ENCODE measurements at places on chromosomes 5 and 9. TPM values are rescaled to one million over a fixed set of nuclear protein-coding genes. Genes with fewer than 3 reads are reported as not detected.

DNA sequence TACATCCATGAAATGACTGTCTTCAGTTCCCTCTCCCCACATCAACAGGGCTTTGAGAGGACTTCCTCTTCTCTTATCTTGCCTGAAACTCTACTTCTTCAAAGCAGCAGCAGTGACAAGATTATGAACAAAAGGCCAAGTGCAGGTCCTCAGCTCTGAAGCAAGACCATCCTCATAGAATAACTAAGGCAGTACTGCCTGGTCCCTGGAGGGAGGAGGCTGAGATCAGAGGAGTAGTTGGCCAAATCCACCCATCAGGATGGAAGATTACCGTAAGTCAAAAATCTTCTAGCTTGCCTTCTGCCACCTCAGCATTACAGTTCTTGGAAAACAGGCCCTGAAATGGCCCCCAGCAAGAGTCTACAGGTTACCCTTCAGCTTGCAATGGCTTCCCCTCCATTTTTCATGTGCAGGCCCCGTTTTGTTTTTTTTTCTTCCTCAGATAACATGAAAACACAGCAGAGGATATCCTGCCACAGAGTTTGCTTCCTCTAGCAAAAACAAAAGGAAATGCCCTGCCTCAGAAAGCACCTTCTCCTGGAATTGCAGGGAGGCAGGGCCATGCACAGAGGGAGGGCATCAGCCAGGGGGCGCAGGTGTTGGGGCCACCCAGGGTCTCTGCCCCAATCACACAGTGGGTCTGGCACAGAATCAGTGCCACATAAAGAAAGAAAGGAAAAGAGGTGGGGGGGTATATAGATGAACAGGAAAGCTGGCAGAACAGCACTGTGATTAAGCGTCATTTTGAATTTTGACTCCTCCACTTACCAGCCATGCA is 40.0 kb downstream of the KLHL3 start:
- no peak overlapping the region for H3K4me3 ChIP-seq
- H3K36me3 ChIP-seq: no peaks in the 10 kb centered on the region
- peak overlapping the region; percentile 39 for H3K27ac ChIP-seq
- H3K4me1 ChIP-seq: no peaks in the 10 kb centered on the region

The ZMYND19 gene
- 26.4 TPM for total RNA-seq

DNA sequence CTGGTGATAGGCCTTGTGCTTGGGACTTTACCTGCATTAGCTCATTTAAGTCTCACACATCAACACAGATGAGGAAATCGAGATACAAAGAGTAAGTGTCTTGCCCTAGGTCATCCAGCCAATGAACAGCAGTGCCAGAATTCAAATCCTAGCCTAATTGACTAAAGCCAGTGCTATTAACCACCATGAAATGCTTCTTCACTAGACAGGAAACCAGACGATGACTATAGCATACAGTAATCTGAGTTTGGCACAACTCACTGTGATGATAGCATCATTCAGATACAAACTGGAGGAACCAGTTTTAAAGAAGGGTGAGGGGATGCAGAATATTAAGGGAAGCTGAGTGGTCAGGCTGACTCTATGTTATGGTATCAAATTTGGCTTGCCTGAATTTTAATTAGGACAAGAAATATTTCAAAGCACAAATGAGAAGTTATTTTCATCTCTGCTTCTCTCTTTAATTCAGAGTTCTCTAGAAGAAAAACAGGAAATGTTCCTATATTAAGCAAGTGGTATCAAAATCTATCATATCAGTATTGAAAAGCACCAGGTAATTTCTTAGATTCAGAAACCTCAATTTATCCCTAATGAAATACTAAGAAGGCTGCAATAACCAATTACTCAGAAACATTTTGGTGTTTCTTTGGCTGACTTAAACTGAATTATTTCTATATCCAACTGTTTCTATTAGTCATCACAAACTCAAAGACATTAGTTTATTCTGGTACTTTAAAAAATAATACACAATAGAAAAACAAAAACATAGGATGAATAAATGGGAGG is 147.0 kb upstream of the RASA1 start:
- no peak for DNase-seq
- no peaks in the 10 kb centered on the region for H3K36me3 ChIP-seq
- no peak overlapping the region for H3K4me3 ChIP-seq
- H3K4me1 ChIP-seq: no peaks in the 10 kb centered on the region

- no peak overlapping the region for H3K4me3 ChIP-seq
- H3K36me3 ChIP-seq: no peaks in the 10 kb centered on the region
- H3K4me1 ChIP-seq: no peaks in the 10 kb centered on the region
- no peaks in the 10 kb centered on the region for H3K27me3 ChIP-seq
Measured at GRCh38 chr9:121577166-121577565, 74.3 kb upstream of the DAB2IP start.

The CBY3 gene
- total RNA-seq: not detected

The SV2C gene
- total RNA-seq: not detected

GRCh38 chr9:91061506-91061905 is 259.9 kb downstream of the SYK start:
- no peak for DNase-seq
- peak overlapping the region; percentile 87 for H3K27ac ChIP-seq
- no peak overlapping the region for H3K4me3 ChIP-seq
- no peaks in the 10 kb centered on the region for H3K36me3 ChIP-seq
- H3K4me1 ChIP-seq: no peaks in the 10 kb centered on the region

DNA sequence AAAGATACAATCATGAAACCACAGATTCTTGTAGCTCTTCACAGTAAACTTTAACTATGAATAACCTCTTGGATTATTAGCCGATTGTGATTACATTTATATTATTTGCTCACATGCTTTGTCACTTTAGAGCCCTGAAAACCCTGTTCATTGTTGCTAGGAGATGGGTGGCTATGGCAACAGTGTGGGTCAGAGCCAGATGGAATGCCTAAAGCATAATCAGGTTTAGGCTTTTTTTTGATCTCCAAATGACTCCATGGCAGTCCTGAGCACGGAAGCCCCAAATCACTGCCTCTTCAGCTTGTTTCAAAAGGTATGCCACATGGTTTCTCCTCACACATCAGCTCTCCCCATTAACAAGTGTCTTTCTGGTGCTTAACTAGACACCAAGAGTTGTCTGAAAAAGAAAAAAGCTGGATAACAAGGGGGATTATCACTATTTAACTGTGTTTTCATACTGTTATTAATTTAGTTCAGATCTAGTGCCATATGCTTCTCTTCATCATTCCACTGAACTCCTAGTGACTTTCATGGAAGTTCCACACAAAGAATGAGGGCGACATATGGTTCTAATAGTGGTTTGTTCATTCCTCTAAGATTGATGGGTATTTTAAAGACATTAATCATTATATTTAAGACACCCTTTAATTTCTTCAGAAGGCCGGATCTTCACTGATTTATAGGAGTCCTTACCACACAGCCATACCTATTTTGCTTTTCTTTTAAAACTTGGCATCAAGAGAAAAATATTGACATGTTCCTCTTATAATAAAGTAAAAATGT is 88.8 kb upstream of the PAM start:
- no peak for DNase-seq
- no peaks in the 10 kb centered on the region for H3K36me3 ChIP-seq
- no peak overlapping the region for H3K4me3 ChIP-seq
- H3K27me3 ChIP-seq: no peaks in the 10 kb centered on the region

DNA sequence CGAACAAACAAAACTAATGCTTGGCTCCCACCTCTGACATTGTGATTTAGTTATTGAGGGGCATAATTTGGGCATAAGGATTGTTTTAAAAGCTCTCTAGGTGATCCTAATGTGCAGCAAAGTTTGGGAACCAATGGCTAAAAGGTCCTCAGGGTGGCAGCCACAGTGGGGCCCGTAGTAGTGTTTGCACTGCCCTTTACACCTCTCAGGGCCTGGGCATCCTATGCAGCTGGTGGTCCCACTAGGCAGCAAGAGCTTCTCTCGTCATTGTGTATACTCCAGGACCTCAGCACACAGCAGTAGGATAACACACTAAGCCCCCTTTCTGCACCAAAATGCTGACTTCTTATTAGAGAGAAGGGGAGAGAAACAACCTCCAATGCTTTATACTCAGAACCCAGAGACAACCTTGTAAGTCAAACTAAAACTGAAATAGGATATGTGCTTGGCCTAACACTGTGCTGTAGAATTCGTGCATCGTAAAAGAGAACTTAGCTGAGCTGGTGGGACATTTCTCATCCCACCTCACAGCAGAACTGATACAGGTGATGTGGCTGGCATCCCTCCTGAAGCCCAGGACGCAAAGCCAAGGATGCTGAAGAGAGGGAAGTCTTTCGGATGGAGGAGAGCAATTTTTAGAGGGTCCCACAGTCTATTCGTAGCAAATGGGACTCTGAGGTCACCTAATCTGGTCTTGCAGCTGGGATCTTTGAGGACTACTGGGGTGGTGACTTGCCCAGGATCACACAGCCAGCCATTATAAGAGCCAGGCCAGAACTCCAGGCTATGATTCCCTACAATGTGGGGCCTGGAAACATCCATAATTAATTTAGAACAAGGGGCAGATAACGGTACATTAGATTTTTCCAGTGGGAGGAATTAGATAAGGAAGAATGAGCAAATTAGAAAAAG is 1.2 kb downstream of the GLRX start:
- peak overlapping the region; percentile 55 for H3K4me3 ChIP-seq
- no peaks in the 10 kb centered on the region for H3K4me1 ChIP-seq
- no peaks in the 10 kb centered on the region for H3K36me3 ChIP-seq
- H3K27ac ChIP-seq: peak overlapping the region; percentile 89

- H3K4me1 ChIP-seq: no peaks in the 10 kb centered on the region
- no peak for DNase-seq
- no peaks in the 10 kb centered on the region for H3K27me3 ChIP-seq
- no peaks in the 10 kb centered on the region for H3K36me3 ChIP-seq
Measured at GRCh38 chr9:89777544-89777943, 172.7 kb downstream of the GADD45G start.

GRCh38 chr5:43409809-43410271 is 2.4 kb downstream of the CCL28 start:
- no peak for DNase-seq
- no peaks in the 10 kb centered on the region for H3K4me1 ChIP-seq

DNA sequence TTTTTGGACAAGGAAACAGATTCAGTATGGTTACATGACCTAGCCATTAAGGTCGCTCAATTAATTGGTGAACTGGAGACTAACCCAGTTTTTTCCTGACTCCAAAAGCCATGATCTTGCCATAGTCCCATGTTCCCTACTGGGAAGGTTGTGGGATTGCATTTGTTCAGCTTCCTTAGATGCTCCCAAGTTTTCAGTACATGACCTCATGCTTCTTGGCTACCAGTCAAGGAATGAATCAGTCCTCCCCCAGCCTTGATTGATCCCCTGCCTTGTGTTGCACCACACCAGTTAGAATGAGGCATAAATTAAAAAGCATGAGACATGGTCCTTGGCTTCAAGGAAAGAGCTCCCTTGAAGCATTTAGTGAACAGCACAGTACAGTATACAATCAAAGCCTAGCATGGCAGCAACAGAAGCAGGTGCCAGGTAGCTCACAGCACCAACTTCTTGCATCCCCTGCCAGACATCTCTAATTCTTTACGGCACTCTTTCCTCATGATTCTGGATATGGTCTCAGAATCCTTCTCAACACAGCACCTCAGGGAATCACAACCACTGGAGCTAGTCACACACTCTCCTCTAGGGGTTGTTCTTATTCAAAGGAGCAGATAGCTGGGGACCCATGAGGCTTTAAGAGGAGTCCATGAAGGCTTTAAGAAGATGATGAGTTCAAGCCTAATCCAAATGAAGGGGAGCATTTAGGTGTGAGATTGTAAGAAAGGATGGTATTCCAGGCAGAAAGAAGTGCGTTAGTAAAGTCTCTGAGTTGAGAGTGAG is 295.5 kb upstream of the CLINT1 start:
- no peaks in the 10 kb centered on the region for H3K27me3 ChIP-seq
- H3K4me1 ChIP-seq: no peaks in the 10 kb centered on the region
- peak; percentile 72 for DNase-seq
- H3K4me3 ChIP-seq: no peak overlapping the region
- H3K36me3 ChIP-seq: no peaks in the 10 kb centered on the region

DNA sequence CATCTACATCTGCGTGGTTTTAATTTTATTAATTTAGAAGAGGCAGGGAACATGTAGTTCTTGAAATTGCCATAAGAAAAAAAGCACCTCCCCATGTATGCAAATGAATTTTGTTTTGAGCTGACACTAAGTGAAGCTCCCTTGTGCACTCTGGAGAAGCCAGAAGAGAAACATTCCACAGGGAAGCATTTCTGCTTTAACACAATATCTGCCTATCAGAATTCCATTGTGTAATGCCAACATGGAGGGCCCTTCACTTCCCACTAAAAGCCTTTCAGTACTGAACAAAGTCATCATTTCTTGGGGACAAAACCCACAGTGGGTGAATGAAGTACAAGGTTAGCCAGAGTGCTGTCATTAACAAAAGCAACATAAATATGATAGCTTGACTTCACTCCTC is 59.7 kb downstream of the PRELID2 start:
- H3K4me1 ChIP-seq: no peaks in the 10 kb centered on the region
- H3K4me3 ChIP-seq: no peak overlapping the region
- H3K27me3 ChIP-seq: no peaks in the 10 kb centered on the region
- H3K27ac ChIP-seq: no peak overlapping the region
- H3K36me3 ChIP-seq: no peaks in the 10 kb centered on the region

The AFAP1L1 gene
- 22.8 TPM for total RNA-seq

DNA sequence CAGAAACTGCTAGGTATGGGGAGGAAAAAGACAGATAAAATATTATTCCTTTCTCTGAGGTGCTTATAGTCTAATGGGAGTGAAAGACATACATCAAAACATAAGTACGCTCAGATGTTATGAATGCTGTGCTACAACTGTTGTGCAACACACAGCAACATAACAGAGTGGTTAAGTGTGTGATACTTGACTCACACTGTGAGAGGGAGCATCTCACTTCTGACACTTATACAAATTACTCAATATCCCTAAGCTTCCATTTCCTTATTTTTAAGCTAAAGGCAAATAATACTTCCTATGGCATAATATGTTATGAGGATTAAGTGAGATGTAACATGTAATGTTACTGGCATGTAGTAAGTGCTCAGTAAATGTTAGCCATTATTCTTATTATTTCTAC is 110.6 kb upstream of the FER start:
- H3K4me1 ChIP-seq: no peaks in the 10 kb centered on the region
- no peak overlapping the region for H3K27ac ChIP-seq
- no peak overlapping the region for H3K4me3 ChIP-seq
- no peak for DNase-seq
- H3K36me3 ChIP-seq: no peaks in the 10 kb centered on the region

- DNase-seq: no peak
- H3K4me1 ChIP-seq: no peaks in the 10 kb centered on the region
- H3K36me3 ChIP-seq: no peaks in the 10 kb centered on the region
- H3K4me3 ChIP-seq: no peak overlapping the region
- peak overlapping the region; percentile 64 for H3K27ac ChIP-seq
Measured at GRCh38 chr9:96514800-96515158, 64.8 kb downstream of the HABP4 start.

GRCh38 chr9:133879615-133880014 is 112.5 kb downstream of the VAV2 start:
- H3K27me3 ChIP-seq: no peaks in the 10 kb centered on the region
- DNase-seq: no peak
- no peaks in the 10 kb centered on the region for H3K4me1 ChIP-seq
- no peak overlapping the region for H3K27ac ChIP-seq
- no peaks in the 10 kb centered on the region for H3K36me3 ChIP-seq
- no peak overlapping the region for H3K4me3 ChIP-seq
